ENCODE measurements at places on chromosomes 4 and X.

DNA sequence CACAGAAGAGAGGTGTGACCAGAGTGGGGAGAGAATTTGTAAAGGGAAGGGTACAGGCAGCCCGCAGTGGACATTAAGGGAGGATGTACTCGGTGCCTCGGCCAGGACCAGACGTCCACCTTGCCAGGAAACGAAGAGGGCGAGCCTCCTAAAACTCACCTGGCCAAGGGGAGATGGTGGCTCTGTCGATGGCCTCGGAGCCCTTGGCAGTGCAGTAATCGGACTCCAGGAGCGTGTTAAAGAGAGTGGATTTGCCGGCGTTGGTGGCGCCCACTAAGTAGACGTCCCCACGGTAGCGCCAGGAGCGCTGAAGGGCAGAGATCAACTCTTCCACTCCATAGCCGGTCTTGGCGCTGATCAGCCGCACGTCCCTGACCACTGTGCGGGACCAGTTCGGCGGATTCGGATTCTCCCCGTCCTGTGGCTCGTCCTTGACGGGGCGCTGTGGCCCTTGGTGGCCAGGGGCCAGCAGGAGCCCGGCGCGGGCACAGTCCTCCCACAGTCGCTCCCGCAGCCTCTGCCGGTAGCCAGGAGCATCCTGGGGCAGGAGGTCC lies 1.0 kb downstream of the NOA1 start:
- DNase-seq: peak; percentile 27

GRCh38 chrX:132017431-132018185 lies 5.5 kb upstream of the STK26 start:
- no peak for DNase-seq

DNA sequence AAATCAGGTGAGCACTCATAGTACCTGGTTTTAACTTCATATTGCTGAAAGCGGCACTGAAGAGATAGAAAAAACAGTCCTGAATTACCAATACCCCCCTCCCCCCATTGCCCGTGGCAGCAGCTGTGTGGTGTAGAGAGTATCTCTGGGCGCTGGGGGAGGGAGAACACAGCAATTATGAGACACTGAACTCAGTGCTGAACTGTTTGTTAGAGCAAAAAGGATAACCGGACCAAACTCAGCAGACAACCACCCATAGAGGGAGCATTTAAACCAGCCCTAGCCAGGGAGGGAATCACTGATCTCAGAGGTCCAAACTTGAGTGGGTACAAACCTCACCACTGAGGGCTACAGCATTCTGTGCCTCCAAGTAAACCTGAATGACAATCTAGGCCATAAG lies 457.4 kb upstream of the TEX13C start:
- no peak for DNase-seq

GRCh38 chrX:124242131-124242530 lies 90.3 kb upstream of the TEX13D start:
- DNase-seq: no peak

- DNase-seq: peak; percentile 86
Measured at GRCh38 chr4:183449193-183449882, 4.9 kb downstream of the CDKN2AIP start.

GRCh38 chr4:185086053-185086452 lies 57.0 kb upstream of the SLC25A4 start:
- no peak for DNase-seq

GRCh38 chrX:139850968-139851367 lies 81.9 kb downstream of the ATP11C start:
- no peak for DNase-seq

- no peak for DNase-seq
Measured at GRCh38 chr4:75054078-75054477, 121.2 kb downstream of the PARM1 start.

- no peak for DNase-seq
Measured at GRCh38 chr4:1994938-1995337, 13.8 kb downstream of the NELFA start.

GRCh38 chr4:16092682-16093319 lies 9.0 kb upstream of the PROM1 start:
- no peak for DNase-seq

DNA sequence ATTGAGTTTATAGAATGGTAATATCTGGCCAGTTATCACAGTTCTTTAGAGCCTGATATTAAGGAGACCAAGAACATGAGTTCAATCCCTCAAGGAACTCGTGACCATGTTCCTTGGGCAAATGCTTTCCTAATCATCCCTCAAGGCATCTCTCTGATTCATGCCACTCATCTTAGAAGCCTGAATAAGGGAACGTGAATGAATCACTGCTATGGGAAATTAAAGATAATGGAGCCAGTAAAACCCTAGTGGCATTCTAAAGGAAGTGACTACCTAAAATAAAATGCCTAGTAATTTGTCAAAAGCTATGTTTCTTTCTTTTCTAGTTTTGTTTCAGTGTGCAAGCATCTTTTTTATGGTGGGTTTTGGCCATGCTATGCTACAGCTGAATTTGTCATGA lies 1161.3 kb downstream of the C4orf33 start:
- DNase-seq: peak; percentile 95

GRCh38 chr4:37615059-37615719 lies 71.0 kb downstream of the RELL1 start:
- DNase-seq: no peak

- DNase-seq: no peak
Measured at GRCh38 chr4:10535912-10536311, 78.7 kb upstream of the ZNF518B start.

GRCh38 chr4:53019485-53020382 lies 157.6 kb downstream of the RASL11B start:
- peak; percentile 60 for DNase-seq

DNA sequence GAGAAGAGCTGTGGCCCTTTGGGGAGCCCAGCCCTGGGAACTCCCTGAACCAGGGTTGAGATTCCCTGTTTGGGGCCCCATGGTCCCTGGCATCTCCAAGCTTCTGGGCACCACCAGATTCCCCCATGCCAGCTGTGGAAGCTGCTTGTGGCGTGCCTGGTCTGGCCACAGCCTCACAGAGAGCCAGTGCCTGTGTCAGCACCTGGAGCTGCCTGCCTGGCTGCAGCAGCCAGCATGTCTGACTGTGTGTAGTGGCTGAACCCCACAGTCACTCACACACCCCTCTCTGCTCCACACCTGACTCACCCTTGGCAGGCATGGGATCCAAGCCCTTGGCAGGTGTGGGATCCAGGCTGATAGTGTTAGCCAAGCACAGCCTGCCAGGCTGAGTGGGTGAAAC lies 97.2 kb upstream of the GALNTL6 start:
- DNase-seq: no peak

DNA sequence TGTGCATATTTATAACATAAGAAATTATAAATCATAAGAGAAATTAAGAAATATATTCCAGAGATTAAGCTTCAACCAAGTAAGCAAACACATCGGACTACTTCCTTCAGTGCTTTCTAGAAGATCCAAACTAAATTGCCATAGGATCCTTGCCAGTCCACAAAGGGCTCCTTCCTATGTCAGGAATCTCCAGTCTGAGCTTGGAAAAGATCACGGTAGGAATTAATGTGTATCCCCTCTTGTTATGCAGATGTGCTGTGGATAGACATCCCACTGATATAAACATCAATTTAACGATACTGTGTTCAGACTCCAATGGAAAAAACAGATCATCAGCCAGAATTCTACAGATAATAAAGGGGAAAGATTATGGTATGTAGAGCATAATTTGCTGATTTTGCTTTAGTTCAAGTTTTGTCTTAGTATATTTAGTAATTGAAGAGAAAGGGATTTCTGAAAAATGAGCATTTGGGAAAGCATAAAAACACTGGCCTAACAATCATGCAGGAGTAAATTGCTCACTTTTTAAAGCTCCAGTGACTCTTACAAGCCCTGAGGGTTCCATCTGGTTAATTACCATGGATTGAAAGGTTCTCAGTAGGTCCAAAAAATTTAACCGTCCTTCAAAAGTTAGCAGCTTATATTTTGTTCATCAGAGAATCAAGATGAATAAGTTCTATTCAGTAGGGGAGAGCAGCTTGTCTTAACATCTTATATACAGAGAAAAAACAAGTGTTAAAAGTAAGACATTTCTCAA lies 65.9 kb downstream of the HHIP start:
- DNase-seq: no peak

DNA sequence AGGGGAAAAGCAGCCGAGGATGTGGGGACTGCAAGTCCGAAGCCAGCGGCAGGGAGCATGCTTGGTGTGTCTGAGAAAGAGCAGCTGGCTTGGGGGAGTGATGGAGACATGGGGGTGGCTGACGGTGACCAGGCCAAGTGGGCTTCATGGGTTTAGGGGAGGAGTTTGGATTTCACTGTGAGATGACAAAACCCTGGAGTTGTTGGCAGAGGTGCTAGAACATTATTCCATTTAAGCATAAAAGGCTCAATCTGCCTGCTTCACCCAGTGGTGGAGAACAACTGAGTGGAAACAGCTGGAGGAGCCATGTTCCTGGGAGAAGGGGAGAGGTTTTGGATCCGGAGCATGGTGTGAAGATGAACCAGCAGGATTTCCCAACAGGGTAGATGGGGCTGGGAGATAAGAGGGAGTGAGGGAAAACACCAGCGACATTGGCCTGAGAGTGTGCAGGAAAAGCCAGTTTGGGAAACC lies 318.0 kb upstream of the TAPT1 start:
- DNase-seq: no peak

GRCh38 chr4:156575430-156576073 lies 396.0 kb downstream of the PDGFC start:
- peak; percentile 10 for DNase-seq

DNA sequence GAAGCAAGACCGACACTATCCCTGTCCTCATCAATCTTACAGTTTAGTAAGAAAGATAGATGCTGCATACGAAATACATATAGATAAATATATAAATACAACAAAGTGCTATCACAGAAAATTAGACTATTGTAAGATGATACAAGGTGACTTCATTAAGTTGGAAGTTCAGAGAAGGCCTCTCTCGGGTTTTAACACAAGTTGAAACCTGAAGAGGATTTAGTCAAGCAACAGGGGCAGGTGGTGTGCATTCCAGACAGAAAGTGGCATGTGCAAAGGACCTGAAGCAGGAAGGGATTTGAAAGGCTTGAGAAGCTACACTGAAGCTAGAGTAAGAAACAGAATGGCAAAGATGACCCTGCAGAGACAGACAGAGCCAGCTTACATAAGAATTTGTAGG lies 36.5 kb downstream of the USP46 start:
- no peak for DNase-seq

- DNase-seq: no peak
Measured at GRCh38 chr4:52098618-52099017, 47.5 kb downstream of the SPATA18 start.

- DNase-seq: no peak
Measured at GRCh38 chrX:49161632-49162031, 926 bp upstream of the MAGIX start.

DNA sequence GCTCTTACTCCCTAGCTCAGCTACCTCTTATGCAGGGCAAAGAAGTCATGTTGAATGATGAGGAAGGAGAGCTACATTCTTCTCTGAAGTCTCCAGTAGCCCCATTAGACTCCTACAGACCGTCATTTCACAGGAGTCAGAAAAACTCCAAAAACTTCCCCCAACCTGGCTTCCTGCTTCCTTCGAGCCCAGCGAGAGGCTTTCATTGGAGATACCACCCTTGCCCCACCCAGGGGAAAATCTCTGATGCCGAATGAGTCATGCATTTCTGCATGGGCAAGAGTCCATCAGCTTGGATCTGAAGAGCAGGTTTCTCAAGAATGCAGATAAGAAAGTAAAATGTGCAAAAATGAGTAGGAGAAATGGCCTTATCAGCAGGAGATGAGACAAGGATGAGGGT lies 53.0 kb downstream of the ARSF start:
- no peak for DNase-seq

DNA sequence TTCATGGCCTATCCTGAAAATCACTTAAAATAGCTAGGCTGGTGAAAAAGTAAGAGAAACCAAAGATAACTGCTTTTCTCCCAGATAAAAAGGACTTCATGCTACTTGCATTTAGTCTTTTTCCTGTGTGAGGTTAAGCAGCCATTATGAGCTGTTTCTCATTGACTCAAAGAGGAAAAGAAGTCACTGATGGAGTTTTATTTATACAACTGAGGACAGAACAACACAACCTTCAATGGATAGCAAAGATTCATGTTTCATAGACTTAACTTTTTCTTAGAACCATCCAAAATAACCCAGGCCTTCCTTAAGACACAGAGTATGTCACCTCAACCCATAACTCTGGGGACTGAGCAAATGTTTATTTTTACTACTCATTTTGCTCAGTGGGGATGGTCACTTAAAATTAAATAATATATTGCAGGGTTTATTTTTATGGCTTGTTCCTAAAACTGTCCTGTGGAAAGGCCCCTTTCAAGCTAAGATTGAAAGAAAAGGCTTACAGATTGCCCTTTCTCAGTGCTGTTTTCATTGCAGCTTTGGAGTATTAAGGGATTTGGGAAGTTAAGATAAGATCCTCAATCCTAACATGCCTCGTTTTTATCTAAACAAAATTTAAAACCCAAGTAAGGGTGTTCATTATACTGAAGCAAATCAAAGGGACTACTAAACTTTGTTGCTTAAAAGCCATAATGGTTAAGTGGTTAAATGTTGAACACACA lies 252.6 kb upstream of the MAD2L1 start:
- no peak for DNase-seq

DNA sequence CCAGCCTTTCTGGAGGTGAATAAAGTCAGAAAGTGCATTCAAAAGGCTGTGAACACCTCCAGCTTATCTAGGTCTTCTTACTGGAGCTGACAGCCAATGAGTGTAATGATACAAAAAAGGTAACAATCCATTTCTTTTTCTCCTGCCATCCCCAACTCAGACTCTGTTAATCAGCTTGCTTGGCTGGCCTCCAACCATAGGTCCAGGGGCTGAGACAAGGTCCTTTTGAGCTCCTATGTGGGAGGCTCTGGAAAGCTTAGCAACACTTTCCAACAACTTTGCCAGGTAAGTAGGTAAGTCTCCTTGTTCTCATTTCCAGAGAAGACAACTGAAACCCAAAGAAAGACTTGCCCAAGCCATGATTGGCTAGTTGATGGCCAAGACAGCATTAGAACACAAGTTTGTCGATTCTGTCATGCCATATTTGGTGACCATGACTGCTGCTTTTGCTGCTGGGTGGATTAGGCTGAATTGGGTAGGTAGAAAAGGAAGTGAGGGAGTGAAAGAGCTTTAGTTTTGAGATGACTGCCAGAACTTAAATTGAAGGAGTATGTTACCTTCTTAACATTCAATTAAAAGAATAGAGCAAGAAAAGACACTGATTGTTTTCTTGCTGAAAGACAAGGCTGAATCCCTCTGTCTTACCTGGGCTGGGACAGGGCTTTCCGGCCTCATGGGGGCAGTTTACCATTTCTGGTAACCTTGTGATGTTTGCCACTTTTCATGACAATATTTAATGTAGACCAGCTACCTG lies 22.8 kb downstream of the VSIG4 start:
- DNase-seq: no peak

DNA sequence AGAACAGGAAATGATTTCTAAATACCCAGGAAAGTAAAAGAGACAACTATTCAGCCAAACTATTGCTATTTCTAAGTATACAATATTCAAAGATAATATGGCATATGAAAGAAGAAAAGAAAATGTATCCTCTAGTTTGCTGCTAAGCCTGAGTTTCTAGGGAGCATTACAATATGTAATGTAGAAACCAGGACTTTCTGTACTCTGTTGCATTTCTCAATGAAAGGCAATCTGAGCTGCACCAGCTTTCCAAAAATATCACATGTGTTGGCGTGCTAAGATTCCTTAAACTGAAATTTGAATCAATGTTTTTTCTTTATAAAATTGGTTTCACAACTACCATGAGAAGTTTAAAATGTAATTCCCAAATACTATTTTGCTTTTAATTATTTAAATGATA lies 129.6 kb downstream of the ANK2 start:
- DNase-seq: no peak

GRCh38 chrX:42776195-42776594 lies 1.8 kb downstream of the PPP1R2C start:
- no peak for DNase-seq

- DNase-seq: peak; percentile 12
Measured at GRCh38 chrX:118976599-118977340, 2.4 kb downstream of the LONRF3 start.
